Activated naive CD4-positive, alpha-beta T cell treated with anti-CD3 and anti-CD28 coated beads, Interleukin-2, amount 50 U/mL, for 72 hours (primary cell): ENCODE measurements at places on chromosomes 13 and 19.

- no peak for DNase-seq
These were observed 204.5 kb downstream of the PDS5B start for GRCh38 chr13:32790731-32791130.

GRCh38 chr19:50022823-50023222 lies 2.3 kb downstream of the VRK3 start:
- no peak for DNase-seq

DNA sequence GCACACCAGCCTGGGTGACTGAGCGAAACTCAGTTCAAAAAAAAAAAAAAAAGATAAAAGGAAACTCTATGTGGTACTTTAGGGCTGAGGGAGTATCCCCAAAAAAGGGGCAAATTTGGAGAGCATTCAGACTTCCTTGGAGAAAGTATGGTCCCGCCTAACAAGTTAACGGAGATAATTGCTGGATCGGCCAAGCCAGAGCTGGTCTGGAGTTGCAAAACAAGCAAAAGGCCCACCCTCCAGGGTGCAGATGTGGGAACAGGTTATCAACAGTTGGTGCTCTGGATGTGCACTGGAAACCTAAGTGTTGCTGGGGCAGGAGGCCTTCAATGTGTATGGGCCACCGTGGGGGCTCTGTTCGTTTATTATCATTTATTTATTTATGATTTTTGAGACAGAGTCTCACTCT lies 2.8 kb downstream of the IQCN start:
- no peak for DNase-seq

DNA sequence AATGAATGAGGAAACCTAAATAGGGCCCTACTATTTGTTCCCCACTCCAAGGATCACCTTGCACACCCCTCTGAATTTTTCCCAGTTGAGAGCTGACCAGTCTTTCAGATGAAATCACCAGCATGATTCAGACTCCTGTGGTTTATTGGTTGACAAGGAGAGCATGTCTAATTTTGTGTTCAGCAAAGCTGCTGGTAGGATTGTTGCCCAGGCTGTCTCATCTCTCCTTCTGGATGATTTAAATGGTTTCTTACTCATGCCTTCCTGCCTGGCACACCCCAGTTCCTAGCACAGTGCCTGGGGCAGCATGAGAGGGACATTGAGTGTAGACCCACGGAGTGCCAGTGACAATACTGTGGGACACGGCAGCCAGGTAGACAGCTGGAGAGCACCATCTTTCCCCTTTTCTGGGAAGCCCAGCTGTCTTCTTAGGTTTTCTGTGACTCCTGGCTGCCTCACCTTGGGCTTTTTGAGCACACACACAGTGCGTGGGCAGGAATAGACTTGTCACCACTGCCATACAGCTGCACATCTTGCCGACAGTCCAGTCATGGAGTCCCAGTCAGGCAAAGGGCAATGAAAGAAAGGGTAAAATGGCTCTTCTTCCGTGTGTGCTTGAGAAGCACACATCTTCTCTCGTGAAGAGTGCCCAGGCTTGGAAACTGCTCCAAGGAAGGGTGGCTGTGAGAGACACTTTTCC lies 12.3 kb downstream of the FGF9 start:
- no peak for DNase-seq

DNA sequence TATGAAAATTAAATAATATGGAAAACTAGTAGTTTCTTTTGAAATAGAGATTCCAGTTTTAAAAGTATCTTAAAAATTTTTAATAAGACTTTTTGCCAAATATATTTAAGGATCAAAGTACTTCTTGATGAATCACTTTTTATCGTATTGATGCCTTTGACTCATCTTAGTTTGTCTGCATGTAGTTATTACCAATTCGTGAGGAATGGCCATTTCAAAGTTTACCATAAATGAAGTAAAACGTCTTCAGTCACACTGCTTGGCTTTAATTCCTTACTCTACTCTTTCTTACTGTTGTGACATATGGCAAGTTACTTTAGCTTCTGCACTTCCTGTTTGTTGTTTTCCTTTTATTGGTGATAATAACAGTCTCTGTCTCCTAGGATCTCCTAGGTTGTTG lies 38.3 kb downstream of the NDFIP2 start:
- no peak for DNase-seq

- no peak for DNase-seq
These were observed 12.7 kb downstream of the LPAR6 start for GRCh38 chr13:48400090-48400694.

- DNase-seq: no peak
These were observed 55.3 kb downstream of the STK24 start for GRCh38 chr13:98521461-98522247.

GRCh38 chr13:30569901-30570576 lies 47.7 kb upstream of the USPL1 start:
- DNase-seq: no peak

DNA sequence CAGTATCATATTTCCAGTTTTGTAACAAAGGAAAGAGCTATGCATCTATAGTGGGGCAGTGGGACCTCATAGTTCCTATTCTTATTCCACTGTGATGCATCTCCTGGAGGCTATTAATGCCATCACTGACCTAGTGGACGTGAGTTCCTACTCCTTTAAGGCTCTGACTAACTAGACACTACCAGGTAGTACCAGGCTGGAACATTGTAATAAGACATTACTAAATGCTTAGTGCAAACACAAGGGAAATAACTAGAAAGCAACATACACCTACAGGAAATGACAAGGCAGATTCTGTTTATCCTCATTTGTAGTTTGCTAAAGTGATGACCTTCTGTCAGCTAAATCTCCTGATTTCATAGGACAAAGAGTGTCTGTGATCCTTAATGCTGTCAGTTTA lies 192.5 kb downstream of the POSTN start:
- DNase-seq: no peak

DNA sequence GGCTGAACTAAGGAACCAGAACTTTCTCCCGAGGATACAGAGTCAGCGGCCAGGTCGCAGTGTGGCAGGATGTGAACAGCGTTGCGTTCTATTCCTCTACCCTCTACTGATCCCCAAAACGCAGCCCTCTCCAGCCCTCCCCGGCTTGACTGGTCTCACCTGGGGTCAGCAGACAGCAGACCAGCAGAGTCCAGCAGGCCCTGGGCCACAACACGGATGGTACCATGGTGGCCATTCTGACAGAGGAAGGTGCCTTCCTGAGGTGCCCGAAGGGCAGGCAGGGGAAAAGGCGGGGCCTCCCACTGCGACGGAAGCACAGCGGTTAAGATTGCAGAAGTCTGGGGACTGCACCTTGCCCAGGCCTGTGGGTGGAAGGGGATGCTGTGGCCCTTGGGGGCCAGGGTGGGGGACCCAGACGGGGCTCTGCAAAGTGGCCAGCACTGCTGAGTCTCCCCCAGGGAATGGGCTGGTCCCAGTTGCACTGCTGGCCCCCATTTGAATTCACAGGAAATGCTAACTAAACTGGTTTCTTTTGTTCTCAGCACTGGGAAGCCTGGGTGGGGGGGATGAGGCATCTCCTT lies at the start of gene ICAM3:
TSS of gene ICAM3 (minus strand) at position 245 of the 581 bp plus-strand sequence. CDS start at position 235, 10 bp downstream.
- DNase-seq: peak; percentile 71

GRCh38 chr19:7864690-7865074 lies 9.5 kb downstream of the PRR36 start:
- DNase-seq: no peak

DNA sequence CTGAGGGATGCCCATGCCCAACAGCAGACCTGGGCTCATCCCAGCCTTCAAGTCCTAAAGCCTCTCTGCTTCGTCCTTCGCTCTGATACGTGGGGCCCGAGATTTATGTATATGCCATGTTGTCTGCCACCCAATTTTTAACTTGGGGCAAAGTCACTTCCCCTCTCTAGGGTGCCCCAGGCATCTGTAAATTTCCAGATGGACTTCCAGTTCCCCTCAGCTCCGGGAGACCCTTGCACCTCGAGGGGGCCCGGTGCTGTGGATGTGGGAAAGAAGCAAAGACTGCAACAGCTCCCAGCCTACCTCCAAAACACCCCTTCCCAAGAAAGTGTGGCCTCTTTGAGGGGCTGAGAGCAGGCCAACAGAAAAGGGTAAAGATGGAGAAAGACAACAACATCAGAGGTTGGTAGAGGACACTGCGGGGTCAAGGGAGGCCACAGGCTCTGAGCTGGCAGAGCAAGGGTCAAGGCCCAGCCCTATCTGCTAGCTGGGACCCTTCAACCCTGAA lies 97.4 kb downstream of the STK24 start:
- no peak for DNase-seq

DNA sequence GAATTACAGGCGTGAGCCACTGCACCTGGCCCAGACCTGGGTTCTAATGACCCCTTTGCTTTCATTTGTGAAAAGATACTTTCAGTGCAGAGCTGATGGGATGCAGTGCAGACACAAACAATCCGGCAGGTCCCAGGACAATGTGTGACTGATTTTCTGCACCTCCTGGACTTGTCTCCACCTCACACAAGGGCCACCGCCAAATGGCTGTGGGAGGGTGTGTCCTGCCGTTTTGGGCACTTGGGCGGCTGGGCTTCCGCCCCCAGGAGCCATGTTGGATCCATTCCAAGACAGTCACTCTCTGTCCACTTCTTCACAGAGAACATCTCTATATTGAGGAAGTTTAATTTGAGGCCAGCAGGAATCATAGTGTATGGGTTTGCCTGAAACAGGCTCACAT lies 112.3 kb upstream of the ZNF507 start:
- no peak for DNase-seq

- DNase-seq: no peak
These were observed 309.3 kb downstream of the DCT start for GRCh38 chr13:94170145-94170571.

GRCh38 chr19:17869114-17869608 lies 2.6 kb upstream of the SLC5A5 start:
- DNase-seq: no peak

DNA sequence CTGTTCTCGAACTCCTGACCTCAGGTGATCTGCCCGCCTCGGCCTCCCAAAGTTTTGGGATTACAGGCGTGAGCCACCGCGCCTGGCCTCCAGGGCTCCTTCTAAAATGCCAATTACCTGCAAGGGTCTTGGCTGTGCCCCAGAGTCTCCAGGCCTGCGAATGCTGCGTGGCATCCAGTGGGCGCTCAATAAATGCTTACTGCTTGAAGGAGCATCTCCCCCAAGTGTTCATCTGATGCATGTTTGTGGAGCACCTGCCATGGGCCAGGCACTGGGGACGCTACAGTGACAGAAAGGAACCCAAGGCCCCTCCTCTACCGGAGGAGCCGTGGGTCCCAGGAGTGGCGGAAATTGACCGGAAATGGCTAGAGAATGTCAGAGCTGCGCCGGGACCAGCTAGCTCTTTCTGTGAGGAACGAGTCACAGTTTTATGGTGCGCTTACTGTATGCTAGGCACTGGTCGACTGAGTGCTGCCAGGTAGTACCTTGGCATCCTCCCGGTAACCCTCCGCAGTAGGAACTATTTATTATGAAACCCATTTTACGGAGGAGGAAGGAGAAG lies 14.2 kb downstream of the ANKRD24 start:
- no peak for DNase-seq

DNA sequence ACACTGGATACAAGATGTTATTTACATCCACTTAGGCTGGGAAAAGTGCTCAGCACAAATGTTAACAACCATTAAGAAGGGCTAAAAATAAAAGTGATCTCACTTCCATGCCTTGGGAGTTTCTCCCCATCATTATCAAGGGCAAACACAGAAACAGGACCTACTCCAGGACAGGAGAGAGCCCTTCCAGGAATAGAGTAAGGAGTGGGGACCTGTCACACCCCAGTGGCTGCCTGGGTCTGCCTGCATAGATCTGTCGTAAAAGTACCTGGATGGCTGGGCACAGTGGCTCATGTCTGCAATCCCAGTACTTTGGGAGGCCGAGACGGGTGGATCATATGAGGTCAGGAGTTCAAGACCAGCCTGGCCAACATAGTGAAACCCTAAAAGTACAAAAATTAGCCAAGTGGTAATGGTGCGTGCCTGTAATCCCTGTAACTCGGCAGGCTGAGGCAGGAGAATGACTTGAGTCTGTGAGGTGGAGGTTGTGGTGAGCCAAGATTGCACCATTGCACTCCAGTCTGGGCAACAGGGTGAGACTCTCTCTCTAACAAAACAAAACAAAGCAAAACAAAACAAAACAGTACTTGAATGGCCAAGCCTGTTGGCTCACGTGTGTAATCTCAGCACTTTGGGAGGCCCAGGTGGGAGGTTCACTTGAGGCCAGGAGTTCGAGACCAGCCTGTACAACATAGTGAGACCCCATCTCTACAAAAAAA lies 5.6 kb downstream of the ATP8A2 start:
- DNase-seq: no peak

- peak; percentile 85 for DNase-seq
These were observed 4.9 kb downstream of the ADAMTSL5 start for GRCh38 chr19:1507763-1508506.

- DNase-seq: no peak
These were observed 6.2 kb downstream of the ABCC4 start for GRCh38 chr13:95295026-95295425.

- no peak for DNase-seq
These were observed 52.7 kb upstream of the MCF2L start for GRCh38 chr13:112916296-112916695.

- peak; percentile 63 for DNase-seq
These were observed at the start of gene GDF15 for GRCh38 chr19:18385675-18386542. Gene GDF15 (plus strand): TSS chr19:18386158. CDS start chr19:18386190, 32 bp downstream.

GRCh38 chr13:75299246-75299645 lies 182.7 kb downstream of the TBC1D4 start:
- no peak for DNase-seq

- DNase-seq: peak; percentile 50
These were observed 6.9 kb downstream of the KCTD12 start for GRCh38 chr13:76879203-76879882.

DNA sequence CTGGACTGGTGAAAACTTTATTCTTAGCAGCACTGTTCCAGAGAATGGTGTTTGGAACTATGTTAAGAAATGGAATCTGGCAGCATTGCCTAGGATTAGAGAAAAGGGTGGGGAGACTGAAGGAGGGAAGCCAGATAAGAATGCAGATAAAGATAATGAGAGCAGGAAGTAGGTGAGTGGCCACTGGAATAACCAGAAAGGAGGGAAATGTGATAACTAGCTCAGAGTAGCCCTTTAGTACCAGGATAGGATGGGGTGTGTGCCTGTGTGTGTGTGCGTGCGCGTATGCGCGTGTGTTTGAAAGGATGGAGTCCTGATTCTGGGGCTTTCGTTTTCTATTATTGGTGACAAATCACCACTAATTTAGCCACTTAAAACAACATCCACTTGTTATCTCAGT lies 33.4 kb upstream of the FRY start:
- no peak for DNase-seq

- DNase-seq: no peak
These were observed 25.0 kb downstream of the RFC3 start for GRCh38 chr13:33842986-33843385.

GRCh38 chr19:12996406-12997094 lies 1.3 kb downstream of the NFIX start:
- no peak for DNase-seq

- no peak for DNase-seq
These were observed 3.3 kb downstream of the RPS19 start for GRCh38 chr19:41863209-41863931.
